ENCODE measurements at places on chromosomes 13 and 19.

GRCh38 chr19:6826281-6826920 is 53.9 kb downstream of the VAV1 start:
- DNase-seq = no peak

DNA sequence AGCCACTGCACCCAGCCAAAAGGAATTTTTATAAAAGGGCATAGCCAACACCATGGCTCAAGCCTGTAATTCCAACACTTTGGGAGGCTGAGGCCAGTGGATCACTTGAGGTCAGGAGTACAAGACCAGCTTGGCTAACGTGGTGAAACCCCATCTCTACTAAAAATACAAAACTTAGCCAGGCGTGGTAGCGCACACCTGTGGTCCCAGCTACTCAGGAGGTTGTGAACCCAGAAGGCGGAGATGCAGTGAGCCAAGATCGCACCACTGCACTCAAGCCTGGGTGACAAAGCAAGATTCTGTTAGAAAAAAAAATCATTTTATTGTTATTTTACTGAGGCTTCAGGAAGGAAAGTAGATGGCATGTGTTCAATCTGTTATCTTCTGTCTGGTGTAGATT is 31.3 kb upstream of the FOXO1 start:
- no peak for DNase-seq

DNA sequence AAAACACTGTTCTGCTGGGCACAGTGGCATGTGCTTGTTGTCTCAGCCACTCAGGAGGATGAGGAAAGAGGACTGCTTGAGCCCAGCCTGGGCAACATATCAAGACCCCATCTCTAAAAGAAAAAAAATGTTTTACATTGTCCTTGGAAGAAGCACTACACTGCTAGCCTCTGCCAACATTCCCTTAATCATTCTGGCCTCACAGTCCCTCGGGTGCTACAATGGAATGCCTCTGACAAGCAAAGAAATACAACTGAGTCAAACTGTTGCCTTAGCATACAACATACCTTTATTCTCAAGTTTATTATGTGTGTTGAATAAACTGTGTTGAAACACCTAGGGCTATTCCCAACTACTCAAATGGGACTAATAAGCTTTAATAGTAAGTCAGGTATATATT is 56.1 kb downstream of the PSPC1 start:
- DNase-seq = no peak

DNA sequence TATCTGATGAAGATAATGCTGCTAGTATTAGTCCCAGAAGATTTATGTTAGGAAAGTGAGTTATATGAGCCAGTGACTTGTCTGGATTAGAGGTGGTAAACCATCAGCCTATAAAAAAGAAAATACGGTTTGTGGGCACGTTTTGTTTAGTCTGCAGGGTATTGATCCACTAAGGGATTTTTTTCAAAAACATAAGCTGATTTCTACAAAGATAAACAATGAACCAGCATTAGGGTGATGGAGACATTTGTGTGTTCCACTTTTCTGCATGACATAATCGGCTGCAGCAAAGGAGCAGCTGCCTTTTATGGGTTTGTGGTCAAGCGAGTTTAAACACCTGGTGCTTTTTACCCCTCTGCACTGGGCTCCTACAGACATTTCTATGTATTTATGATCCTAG is 836.4 kb upstream of the GPC6 start:
- DNase-seq = no peak

DNA sequence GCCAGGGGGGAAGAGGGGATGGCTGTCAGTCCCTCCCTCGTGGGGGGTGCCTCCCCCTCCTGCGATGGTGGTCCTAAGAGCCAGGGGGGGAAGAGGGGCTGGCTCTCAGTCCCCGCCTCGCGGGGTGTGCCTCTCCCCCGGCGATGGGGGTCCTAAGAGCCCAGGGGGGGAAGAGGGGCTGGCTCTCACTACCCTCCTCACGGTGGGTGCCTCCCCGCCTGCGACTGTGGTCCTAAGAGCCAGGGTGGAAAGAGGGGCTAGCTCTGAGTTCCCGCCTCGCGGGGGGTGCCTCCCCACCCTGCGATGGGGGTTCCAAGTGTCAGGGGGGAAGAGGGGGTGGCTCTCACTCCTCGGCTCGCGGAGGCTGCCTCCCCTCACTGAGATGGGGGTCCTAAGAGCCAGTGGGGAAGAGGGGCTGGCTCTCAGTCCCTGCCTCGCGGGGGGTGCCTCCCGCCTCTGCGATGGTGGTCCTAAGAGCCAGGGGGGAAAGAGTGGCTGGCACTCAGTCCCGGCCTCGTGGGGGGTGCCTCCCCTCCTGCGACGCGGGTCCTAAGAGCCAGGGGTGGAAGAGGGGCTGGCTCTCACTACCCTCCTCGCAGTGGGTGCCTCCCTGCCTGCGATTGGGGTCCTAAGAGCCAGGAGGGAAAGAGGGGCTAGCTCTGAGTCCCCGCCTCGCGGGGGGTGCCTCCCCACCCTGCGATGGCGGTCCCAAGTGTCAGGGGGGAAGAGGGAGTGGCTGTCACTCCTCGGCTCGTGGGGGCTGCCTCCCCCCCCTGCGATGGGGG is 2325.6 kb upstream of the PCDH20 start:
- no peak for DNase-seq

- no peak for DNase-seq
Observed at GRCh38 chr13:29832761-29833298, 17.6 kb downstream of the UBL3 start.

DNA sequence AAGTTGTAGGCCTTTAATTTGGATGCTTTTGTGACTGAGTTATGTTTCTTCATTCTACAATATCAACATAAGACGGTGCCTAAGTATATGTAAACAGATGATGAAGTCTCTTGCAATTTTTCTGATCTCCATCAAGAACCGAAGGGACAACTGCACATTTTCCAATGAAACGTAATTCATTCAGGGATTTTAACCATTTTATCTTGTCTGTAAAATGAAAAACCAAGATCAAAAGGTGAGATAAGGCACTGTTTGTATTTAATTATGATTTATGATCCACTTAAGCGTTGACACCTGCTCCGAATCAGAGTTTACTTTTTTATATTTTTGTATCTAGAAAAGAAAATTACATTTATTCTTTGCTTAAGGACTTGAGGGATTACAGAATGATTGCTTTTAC is 556.8 kb upstream of the ARGLU1 start:
- no peak for DNase-seq

DNA sequence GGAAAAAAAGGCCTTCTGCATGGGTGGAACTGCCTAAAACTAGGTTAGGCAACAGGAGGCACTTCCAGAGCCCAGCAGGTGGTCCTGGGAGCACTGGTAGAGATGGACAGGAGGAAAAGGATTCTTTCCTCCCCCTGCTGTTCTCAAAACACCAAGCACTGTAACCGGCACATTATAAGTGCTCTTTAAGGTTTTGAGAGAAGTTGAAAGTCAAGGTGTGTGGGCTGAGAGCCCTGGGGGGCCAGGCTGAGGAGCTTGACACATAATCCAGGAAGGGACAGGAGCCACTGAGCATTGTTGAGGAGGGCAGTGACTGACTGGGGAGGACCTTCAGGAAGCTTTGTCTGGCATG is 32.3 kb downstream of the SPATA13 start:
- DNase-seq = no peak

DNA sequence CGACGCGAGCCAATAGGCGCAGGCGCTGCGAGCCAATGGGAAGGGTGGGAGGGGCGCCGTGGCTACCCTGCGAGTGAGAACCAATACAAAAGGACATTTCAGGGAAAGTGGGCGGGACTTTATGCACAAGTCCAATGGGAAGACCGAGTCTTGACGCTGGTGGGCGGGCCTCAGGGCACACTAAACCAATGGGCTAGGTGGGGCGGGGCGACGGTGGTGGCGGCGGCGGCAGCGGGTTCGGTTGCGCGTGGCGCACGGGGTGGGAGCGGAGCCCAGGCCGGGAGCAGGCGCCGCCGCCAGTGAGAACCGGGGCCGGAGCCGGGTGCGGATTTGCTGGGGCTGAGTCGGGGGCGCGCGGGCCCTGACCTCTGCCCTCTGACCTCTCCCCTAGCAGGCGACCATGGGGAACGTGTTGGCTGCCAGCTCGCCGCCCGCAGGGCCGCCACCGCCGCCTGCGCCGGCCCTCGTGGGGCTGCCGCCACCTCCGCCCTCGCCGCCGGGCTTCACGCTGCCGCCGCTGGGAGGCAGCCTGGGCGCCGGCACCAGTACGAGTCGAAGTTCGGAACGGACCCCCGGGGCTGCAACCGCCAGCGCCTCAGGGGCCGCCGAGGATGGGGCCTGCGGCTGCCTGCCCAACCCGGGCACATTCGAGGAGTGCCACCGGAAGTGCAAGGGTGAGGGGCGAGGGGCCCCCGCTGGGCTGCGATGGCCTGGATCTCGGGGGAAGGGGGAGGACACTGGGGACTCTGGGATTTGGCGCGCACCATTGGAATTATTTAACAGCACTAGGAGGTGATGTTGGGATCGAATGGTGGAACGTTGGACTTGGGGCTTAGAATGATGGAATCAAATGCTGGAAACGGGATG is at the start of gene TOMM40:
Gene TOMM40, plus strand, starts transcription at position 239 of the 867 bp plus-strand sequence. Its CDS starts 162 bp downstream, at position 401.
- DNase-seq = peak; percentile 100

GRCh38 chr13:84038001-84038400 is 155.7 kb upstream of the SLITRK1 start:
- no peak for DNase-seq

DNA sequence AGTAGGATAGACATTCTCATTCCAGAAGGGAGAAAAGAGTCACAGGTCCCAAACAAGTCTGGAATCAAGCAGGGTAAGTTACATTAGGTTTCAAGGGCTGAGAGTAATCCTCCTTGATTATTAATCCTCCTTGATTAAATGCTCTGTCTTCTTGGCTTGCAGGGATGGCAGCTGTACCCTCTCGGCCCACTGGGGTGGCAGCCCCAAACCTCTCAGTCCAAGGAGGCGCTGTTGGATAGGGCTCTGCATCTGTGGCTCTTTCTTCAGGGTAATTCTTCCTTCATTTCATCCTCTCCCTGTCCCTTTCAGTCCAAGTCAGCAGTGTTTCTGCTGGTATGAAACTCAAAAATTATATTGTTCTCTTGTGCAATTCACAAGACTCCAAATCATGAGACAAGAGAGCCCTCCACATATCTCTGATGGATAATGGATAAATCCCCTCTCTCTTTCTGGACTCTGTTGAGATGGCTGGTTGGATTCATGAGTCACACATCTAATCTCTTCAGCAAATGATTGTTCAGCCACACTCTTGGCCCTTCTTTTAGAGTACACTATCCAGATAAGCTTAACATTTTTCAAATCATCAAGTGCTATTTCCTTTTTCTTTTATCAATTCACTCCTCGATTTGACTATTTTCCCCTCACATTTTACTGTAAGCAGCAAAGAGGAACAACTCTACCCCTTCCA is 323.7 kb upstream of the HTR2A start:
- DNase-seq = no peak

DNA sequence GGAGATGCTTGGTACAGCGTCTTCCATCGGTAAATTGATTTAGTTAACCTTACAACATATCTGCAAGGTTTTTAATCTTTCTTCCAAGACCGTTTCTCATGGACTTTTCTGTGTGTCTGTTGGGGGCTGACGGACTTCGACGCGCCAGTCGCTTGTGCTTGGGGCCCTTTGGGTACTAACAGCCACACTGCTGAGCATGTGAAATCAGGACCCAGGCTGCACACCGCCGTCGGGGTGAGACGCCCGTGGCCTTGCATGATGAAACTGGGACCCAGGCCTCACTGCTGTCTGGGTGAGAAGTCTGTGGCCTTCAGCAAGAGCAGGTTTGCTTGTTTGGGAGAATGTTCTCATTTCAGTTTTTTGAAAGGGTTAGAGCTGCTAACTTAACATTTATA is 9.8 kb downstream of the ATP4B start:
- DNase-seq = no peak

DNA sequence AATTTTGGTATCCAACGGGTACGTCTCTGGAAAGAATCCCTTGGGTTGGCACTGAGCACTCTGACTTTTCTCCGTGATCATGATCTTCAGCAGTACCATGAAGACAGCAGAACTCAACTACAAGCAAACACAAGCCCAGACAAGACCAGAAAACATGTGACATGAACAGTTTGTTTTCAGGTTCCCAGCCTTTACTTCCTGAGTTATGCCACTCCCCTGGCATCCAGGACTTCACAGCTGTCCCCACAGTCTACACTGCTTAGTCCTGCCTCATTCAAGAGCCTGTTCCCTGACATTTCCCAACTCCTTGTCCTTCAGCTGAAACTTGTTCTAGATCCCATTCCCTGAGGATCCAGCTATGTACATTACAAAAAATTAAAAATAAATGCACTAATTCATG is 4.9 kb upstream of the N4BP2L1 start:
- DNase-seq = no peak

- DNase-seq = no peak
Observed at GRCh38 chr13:59527500-59527899, 636.2 kb downstream of the DIAPH3 start.

DNA sequence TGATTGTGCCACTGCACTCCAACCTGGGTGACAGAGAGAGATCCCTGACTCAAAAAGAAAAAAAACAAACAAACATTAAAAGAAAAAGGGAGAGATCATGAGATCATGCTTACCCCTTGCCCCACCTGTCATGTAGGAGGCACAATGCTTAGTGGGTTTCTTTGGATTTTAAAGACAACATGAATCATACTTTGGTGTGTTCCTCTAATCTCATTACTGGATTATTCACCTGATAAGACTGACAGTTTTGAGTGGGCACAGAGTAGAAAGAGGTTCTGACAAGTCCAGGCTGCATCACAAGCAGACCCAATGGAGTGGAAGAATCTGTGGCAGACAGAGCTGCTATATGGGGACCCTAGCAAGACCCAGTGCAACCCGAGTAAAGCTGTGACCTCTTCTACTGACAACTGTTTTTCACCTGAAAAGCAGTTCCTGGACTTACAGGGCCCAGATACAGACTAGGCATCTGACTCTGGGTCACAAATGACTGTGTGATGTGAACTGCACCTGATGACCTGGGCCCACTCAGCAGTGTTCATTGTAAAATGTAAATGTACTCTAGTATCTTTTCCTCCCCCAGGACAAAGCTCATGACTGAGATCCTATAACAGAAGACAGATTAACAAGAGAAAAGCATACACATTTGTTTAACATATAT is 28.9 kb upstream of the USP12 start:
- DNase-seq = no peak

- DNase-seq = peak; percentile 47
Observed at GRCh38 chr13:46160471-46161066, 21.4 kb downstream of the LCP1 start.

DNA sequence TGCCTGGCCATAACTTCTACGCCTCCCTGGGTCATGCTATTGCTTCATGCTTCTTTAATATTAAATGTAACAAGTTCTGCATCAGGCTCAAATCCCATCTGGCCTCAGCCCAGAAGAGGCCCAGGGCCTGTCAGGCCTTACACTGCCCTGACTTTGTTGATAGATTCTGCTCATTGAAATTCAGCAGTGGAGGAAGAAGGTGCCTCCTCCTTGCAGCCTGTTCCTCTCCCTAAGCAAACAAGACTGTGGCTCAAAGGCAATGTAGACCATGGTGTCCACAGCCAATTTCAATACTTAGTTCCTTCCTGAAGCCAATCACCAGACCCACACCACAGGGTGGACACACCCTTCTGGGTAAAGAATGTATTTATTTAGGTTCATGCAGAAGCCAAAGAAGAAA is 59.4 kb downstream of the LACC1 start:
- DNase-seq = no peak

GRCh38 chr13:28299916-28300315 is 161.6 kb downstream of the PAN3 start:
- DNase-seq = no peak

- no peak for DNase-seq
Observed at GRCh38 chr13:99559560-99559959, 58.3 kb downstream of the TM9SF2 start.

GRCh38 chr13:90723381-90723780 is 624.1 kb upstream of the MIR17HG start:
- DNase-seq = no peak

- no peak for DNase-seq
Observed at GRCh38 chr13:21137696-21138095, 38.7 kb downstream of the SKA3 start.

GRCh38 chr13:45807520-45808099 is 43.9 kb downstream of the SIAH3 start:
- no peak for DNase-seq
